Keratinocyte (primary cell): ENCODE measurements at places on chromosomes 7 and 10.

DNA sequence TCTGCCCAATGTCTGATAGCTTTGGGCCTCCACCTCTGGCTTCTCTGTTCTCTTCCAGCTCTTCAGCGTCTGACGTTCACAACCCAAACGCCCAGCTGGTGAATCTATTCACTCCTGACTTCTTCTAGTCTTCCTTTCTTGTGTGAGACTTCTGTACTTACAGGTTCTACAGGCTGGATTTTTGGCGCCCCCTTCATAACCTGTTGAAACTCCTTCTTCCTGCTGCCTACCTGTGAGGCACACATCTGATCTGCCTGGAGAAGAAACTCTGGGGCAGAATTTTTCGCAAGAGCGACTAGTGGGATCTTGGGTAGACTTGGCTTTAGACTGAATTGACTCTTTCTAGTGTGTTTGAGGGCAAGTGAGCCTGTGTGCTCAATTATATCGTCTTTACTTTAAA is 249.3 kb downstream of the REEP3 start:
- DNase-seq: no peak

GRCh38 chr10:1184541-1185430 is 128.6 kb downstream of the WDR37 start:
- no peak for DNase-seq

DNA sequence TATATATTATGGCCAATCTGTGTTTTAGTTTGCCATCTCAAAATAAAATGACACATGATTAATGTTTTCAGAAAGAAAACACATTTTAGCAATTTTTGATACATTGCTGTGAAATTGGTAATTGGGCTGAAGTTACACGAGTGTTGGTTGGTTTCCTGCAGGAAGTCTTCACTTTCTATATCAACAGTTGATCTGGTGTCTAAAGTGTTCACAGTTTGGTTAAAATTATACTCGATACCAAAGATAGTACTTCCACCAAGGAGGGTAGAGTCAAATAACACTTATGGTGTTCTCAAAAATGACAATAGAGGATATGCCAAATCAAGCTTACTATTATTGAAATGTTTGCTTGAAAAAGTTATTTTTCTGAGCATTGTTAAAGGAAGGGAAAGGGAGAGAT is 120.3 kb upstream of the GLCCI1 start:
- no peak for DNase-seq

DNA sequence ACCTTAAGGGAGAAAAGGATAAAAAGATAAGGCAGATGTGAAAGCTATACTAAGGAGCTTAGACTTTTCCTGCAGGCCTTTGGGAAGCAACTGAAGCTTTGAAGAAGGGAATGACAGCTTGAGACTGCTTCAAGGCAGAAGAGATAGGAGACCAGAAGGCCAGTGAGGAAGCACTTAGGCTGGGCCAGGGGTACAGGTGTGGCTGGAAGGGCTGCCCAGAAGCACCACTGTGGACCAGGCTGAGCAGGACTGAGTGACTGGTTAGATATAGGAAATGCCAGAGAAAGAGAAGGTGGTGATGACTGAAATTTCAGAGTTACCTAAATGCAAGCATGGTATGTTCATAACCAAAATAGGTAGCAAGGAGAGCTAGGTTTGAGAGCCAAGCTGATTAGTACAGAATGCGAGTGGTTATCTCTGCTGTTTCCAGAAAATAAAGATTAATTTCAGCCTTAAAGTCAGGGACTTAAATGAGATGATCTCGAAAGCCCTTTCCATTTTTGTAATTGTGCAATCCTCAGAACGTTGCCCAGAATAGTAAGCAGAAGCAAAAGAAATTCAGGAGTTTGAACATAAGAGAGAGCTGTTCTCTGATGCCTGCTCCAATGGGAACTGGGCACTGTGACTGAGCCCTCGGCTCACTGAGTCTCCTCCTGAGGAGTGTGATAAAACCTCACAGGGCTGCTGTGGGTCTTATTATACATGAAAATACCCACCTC is 54.9 kb downstream of the MET start:
- DNase-seq: no peak

DNA sequence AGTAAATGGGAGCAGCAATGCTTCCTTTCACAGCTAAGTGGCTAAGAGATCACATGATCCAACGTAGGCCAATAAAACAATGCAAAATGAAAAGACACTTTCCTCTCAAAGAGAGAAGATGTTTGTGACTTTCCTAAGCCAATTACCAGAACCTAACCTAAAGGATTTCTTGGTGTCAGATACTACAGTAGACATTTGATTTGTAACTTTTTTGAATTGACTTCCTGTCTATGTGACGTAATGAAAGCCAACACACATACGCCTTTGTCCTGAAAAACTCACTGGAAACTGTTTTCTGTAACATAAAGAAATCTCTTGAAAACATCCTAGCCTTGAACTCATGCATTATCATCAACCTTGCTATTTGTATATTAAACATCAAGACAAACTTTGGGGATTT is 417.1 kb downstream of the GPAM start:
- DNase-seq: no peak

- DNase-seq: no peak
These were observed 33.9 kb upstream of the MSMB start for GRCh38 chr10:46079831-46080585.

- DNase-seq: no peak
These were observed 2.0 kb downstream of the NRP1 start for GRCh38 chr10:33332183-33333065.

- peak; percentile 42 for DNase-seq
These were observed 46.0 kb downstream of the ZNF777 start for GRCh38 chr7:149414745-149415390.

- no peak for DNase-seq
These were observed 86.0 kb downstream of the FANK1 start for GRCh38 chr10:125982260-125982948.

- no peak for DNase-seq
These were observed 18.3 kb upstream of the ADCYAP1R1 start for GRCh38 chr7:31033674-31034300.

- no peak for DNase-seq
These were observed 486.1 kb upstream of the COBL start for GRCh38 chr7:51802718-51803117.

GRCh38 chr7:78203042-78203720 is 404.6 kb downstream of the PHTF2 start:
- no peak for DNase-seq

DNA sequence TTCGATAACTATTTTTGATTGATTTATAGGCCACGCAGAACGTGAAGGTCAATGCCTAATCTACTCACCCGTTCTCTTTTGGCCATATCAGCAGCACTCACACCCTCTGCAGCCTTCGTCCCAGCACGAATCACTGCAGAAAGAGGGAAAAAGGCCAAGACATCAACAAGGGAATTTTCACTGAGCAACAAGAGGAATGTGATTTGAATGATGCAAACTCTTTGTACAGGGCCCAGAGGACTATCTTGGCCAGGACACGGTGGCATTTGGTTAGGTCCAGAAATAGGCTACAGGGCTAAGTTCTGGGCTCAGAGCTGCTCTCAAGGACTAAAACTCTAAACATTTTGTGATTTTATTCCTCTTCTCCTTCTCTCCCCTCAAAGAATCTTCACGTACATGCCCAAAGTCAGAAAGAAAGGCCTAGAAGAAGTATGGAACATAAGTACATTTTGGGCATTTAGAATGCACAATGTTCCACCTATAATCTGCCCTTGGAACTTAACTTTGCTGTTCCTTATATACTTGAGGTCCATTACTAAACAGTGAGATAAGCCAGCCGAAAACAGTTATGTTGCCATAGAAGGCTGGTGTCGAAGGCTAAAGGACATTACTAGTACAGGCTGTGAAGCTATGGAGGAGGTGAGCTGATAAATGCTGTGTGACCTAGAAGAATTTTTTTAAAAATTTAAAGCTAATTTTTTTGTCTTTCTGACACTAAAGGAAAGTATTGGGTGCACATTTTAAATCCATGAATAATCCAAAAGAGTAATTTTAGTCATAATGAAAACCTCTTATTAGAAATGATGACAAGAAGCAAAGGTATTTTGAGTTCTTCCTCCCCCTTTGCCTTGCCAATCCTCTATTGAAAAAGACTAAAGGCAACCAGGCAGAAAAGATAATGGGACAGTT is 20.0 kb downstream of the RBM28 start:
- no peak for DNase-seq

- no peak for DNase-seq
These were observed 178.3 kb upstream of the ZMIZ1 start for GRCh38 chr10:78890506-78890905.

GRCh38 chr7:69395061-69395714 is 203.1 kb upstream of the AUTS2 start:
- DNase-seq: no peak

DNA sequence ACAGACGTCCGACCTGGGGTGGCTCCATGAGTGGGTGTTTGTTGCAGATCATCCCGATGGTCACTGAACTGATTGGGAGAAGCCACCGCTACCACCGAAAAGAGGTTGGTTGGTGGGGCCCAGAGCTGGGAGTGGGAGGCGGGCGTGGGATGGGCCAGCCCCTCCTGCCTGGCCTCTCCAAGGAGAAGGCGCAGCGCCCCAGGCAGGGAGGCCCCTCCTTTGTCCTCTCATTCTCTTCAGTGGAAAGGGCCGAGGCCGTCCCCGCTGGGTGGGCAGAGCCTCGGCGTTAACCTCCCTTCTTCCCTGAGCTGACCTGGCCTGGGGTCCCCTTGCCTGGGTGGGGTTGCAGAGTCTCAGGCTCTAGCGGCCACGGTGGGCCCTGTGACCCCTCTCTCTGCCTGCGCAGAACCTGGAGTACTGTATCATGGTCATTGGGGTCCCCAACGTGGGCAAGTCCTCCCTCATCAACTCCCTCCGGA is 5.2 kb downstream of the MTG1 start:
- no peak for DNase-seq

GRCh38 chr7:3174515-3175284 is 126.4 kb upstream of the SDK1 start:
- no peak for DNase-seq

- DNase-seq: no peak
These were observed 67.3 kb upstream of the PFKP start for GRCh38 chr10:3000048-3000447.

GRCh38 chr7:41792120-41792519 is 89.2 kb upstream of the INHBA start:
- DNase-seq: no peak

DNA sequence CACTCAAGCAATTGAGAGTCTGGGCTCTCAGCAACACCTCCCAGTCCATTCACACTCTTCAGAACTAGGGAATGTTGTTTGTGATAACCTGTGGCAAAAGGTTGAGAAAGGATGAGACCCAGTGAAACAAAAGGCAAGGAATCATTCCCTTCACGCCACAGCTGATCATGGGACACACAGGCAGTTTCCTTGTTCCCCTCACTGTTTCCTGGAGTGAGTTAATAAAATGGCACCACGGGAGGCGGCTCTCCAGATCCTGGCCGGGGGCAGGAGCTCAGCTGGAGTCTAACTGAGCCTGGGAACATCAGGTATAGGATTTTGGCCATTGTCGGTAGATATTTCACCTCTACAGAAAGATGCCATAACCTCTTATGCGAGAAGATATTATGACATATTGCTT is 107.3 kb upstream of the FAM171A1 start:
- DNase-seq: no peak
